ENCODE measurements at places on chromosomes 5 and 9.
A peak's percentile ranks its signal among the peaks of the same experiment; 100 is the strongest.

DNA sequence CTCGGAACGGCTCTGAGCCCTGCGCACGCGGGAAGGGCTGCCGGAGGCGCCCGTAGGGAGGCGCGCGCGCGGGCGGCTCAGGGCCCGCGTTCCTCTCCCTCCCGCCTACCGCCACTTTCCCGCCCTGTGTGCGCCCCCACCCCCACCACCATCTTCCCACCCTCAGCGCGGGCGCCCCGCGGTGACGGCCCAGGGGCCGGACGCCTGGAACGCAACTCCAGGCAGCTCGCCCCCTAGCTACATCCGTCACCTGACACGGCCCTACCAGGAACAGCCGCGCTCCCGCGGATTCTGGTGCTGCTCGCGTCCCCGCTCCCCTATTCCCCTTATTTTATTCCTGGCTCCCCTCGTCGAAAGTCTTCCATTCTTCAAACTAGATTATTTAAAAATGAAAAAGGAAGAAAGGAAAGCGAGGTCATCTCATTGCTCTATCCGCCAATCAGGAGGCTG lies at the start of gene CDKN2B-AS1:
CDKN2B-AS1 (plus strand) TSS at position 236 of the 450 bp plus-strand sequence.
- peak; percentile 95 for DNase-seq

GRCh38 chr9:102445181-102445747 lies 549.9 kb upstream of the CYLC2 start:
- DNase-seq = no peak

DNA sequence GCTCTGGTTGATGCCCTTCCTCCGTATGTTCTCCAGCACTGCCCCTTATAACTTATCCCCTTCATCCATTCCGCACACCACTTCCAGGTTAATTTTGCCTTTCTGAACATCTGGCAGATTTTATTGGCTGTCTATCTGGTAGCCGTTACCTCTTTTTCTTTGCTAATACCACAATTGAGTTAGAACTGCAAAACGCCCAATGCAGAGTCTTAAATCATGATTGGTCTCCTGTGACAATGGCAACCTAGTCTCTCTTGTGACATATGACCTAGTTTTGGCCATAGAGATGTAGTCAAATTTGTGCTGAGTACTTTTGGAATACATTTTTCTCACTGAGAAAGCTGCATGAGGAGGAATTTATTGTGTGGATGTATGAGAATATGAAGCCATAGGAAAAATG lies 365.7 kb upstream of the PRR16 start:
- DNase-seq = no peak

DNA sequence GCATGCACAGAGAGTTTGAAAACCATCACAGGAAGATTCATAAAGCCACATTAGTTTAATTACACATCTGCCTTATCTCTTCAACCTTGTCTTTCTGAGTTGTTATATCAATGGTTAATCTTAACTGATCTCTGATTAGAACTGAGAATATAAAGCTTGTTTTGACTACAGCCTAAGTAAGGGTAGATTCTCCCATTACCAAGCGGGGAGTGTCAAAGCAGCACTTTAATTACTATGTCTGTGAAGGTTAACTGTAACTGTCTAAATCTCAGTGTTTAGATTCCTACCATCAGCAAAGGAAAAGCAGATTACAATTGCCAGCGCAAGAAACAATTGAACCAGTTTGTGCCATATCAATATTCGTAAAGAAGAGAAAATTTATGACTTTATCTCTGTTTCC lies 348.7 kb downstream of the CDH12 start:
- DNase-seq = no peak

GRCh38 chr9:36148311-36149051 lies 11.9 kb downstream of the GLIPR2 start:
- no peak for DNase-seq

DNA sequence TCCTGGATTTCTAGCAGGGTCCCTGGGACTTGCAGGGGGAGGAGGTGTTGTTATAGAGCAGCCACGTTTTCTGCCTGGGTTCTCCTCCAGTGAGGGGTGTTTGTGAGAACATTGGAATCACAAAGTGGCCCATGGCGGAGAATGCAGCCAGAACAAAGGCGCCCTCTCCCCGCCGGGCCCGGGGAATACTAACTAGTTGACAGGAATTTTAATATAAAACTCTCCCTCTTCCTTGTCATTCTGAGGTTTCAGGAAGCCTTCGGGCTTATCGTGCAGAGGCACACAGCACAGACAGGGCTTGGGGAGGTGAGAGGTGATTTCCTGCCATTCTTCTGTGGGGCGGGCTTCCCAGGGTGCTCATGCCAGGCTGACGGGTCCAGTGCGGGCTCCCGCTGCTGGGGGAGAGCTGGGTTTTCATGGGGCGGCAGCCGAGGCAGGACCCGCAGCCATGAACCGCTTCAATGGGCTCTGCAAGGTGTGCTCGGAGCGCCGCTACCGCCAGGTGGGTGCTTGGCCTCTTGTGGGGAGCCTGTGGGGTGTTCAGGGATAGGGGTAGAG lies 37.7 kb downstream of the RGS3 start:
- DNase-seq = no peak

DNA sequence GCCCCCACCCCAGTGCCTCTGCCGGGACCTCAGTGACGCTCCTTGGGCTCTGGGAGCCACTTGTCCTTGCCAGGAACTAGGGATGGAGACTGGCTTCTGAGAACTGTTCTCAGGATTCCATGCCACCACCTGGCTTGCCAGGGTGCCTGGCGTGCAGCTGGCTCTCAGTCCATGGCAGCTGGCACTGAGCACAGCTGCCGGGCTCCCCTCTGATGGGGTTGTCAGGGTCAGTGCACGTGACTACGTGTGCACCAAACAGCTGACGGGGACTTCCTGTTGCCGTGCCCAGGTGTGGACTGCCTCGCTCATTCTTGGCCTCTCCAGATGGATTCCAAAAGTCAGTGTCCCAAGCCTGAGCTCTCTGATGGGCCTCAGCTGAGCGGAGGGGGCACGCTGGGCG lies 9.4 kb downstream of the KCNT1 start:
- DNase-seq = peak; percentile 27

DNA sequence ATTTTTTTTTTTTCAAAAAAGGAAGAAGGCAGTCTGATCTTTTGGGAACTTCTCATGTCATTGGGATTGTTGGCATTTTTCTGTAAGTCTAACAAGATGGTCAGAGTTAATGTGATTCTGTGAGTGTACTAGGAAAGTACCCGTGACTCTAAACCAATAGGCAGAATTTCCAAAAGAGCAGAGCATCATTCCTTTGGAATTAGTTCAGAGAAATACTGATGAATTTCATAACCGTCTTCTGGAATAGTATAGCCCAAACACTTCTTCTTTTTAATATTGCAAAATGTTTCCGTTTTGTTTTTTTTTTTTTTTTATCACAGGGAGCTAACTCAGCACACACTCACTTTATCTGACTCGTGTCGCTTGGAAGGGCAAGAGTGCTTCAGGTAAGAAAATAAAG lies 407.4 kb downstream of the DTWD2 start:
- DNase-seq = no peak

- no peak for DNase-seq
These were observed 129.2 kb upstream of the PTCH1 start for GRCh38 chr9:95645992-95646391.

All from NCI-H1092 (cell line).